ENCODE measurements at places on chromosomes 13 and 19.

GRCh38 chr19:4496304-4496703 lies 22.0 kb downstream of the PLIN4 start:
- DNase-seq = no peak

- no peak for DNase-seq
Measured at GRCh38 chr13:28826368-28826767, 6.2 kb downstream of the MTUS2 start.

- DNase-seq = no peak
Measured at GRCh38 chr19:1857648-1858326, 5.6 kb downstream of the KLF16 start.

DNA sequence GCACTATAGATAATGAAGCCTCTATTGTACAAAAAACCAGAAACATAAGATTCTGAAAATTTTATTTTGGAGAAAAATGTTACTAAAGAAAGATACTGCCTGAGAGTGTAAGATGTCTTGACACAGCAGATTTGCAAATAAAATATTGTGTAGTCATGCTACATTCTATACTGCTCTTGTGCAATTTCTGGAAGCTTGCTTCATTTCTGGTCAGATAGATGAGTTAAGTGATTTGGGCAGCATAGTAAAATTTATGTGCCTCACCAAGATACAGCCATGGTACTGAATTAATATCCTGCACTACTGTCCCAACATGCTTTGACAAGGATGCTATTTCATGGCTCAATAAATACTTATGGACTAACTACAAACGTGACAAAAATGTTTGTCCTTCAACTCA lies 55.1 kb upstream of the STARD13 start:
- no peak for DNase-seq

GRCh38 chr13:93750676-93751075 lies 524.1 kb downstream of the GPC6 start:
- no peak for DNase-seq

- DNase-seq = no peak
Measured at GRCh38 chr13:63455938-63456337, 2040.3 kb upstream of the PCDH20 start.

GRCh38 chr13:75881109-75881775 lies 245.1 kb downstream of the LMO7 start:
- no peak for DNase-seq

- DNase-seq = no peak
Measured at GRCh38 chr13:24083722-24084421, 76.6 kb upstream of the SPATA13 start.

DNA sequence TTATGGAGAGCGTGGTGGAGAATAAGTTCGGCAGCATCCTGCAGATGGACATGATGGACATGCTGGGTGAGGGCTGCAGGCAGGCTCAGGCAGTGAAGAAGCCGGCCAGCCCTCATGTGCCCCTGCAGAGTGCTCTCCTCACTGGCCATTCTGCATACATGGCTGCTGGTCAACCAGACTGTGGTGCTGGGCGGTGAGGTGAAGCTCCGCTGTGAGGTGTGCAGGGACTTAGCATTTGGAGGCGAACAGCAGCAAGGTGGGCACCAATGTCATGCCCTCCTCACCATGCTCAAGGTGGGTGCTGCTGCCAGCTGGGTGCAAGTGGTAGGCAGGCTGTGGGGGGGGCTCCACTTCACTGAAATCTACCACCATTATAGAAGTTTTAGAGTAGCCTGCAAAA lies 5.7 kb upstream of the ZNF492 start:
- DNase-seq = no peak

DNA sequence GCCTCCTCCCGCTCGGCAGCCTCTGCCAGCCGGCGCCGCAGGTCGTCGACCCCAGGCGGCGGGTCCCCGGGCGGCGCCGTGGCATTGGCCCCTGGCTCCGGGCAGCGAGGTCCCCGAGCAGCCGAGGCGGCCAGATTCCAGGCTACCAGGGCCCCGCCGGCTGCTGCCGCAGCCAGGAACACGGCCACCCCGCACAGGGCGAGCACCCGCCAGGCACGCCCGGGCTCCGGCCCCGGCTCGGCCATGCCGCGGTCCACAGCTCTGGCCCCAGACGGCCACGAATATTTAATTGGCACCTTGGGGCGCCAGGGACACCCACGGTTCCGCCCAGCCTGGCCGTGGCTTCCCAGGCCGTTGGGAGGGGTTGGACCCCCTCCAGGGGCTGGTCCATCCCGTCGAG lies at the start of gene CCDC194:
Gene CCDC194 (minus strand): TSS at position 283 of the 400 bp plus-strand sequence. CDS start 38 bp downstream, at position 245.
- no peak for DNase-seq

DNA sequence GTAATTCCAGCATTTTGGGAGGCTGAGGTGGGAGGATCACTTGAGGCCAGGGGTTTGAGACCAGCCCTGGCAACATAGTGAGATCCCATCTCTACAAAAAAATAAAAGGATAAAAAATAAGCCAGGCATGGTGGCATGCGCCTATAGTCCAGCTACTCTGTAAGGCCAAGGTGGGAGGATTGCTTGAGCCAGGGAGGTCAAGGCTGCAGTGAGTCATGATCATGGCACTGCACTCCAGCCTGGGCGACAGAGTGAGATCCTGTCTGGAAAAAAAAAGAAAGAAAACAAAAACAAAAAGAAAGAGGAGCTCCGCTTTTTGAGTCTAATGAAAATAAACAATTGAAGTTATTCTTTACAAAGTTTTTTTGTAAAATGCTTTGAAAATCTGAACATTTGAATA lies 326.2 kb downstream of the GPC5 start:
- no peak for DNase-seq

DNA sequence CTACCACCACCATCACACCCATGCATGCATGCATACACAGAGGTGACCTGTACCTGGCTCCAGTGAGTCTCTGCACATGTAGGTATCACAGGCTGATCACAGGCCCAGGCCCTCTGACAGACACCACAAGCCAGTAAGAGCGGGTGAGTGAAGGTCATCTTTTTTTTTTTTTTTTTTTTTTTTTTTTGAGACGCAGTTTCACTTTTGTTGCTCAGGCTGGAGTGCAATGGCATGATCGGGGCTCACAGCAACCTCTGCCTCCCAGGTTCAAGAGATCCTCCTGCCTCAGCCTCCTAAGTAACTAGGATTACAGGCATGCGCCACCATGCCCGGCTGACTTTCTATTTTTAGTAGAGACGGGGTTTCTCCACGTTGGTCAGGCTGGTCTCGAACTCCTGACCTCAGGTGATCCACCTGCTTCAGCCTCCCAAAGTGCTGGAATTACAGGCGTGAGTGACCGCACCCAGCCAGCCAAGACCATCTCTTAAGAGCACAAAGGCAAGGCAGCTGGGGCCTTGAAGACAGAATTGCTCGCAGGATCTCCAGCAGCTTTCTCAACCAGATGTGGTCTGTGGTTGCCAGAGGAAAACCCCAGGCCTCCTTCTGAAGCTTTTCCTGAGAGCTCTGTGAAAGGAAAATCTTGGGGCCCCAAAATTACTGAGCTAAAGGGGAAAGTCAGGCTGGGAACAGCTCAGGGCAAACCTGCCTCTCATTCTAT lies 3.2 kb upstream of the NKG7 start:
- DNase-seq = peak; percentile 44

DNA sequence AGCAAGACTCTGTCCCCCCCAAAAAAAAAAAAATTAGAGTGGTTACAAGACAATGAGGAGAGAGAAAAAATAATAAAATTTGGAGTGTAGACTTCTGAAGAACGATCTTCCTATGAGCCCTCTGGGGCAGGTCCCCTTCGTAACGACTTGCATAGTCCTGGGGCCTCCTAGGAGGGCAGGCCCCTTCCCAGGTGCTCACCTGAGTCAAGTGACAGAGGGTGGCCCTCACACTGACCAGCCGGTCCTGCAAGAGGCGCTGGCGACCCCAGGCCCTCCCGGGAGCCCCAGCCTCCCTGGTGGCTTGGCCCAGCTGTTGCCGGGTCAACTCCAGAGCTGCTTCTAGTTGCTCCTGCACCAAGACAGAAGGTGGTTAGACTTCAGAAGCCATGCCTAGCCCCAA lies 14.9 kb downstream of the PLEKHA4 start:
- no peak for DNase-seq

GRCh38 chr19:19053508-19054314 lies 10.1 kb upstream of the SLC25A42 start:
- peak; percentile 86 for DNase-seq

DNA sequence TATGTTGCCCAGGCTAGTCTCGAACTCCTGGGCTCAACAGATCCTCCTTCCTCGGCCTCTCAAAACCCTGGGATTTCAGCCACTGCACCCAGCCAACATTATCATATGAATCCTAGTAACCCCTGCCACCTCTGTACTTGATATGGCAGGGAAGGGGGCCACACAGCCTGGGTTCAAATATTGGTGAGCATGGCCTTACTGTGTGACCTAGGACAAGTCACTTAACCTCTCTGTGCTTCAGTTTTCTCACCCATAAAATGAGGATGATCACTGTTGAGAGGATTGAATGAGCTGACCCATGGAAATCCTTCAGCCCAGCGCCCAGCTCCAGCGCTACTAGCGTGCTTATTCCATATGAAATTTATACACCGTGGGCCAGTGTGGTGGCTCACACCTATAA lies 3.6 kb upstream of the COMP start:
- no peak for DNase-seq

DNA sequence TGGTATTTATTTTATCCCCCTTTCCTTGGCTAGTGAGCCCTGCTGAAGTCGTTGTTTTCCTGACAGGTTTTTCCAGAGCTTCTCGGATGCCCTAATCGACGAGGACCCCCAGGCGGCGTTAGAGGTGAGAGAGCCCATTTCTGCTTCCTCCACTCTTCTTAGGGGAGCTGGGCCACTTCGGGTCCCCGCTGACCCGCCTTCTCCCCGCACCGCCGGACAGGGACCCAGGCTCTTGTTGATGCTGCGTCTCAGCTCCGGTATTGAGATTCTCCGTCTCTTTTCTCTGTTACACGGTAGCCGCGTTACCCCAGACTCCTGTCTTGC lies 306 bp downstream of the SUGT1 start:
- no peak for DNase-seq

DNA sequence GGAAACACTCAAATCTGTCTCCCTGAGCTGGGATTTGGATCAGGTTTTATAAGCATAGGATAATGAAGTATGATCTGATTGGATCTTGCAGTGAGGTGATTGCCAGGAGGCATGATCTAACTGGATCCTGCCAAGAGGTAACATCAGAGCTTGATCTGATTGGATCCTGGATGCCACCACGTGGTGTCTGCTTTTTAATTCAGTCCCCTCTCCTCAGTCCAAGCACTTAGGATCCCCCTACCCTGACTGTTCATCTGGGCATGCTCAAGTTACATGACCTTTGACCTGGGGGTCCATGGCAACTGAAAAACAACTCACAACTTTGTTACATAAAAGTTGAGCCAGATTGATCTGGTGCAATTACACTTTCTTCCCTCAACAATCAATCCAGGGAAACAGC lies 47.5 kb upstream of the LSM14A start:
- no peak for DNase-seq

GRCh38 chr19:55344444-55344843 lies 4.8 kb downstream of the KMT5C start:
- DNase-seq = no peak

GRCh38 chr13:103067751-103068555 lies 1.7 kb upstream of the SLC10A2 start:
- no peak for DNase-seq

DNA sequence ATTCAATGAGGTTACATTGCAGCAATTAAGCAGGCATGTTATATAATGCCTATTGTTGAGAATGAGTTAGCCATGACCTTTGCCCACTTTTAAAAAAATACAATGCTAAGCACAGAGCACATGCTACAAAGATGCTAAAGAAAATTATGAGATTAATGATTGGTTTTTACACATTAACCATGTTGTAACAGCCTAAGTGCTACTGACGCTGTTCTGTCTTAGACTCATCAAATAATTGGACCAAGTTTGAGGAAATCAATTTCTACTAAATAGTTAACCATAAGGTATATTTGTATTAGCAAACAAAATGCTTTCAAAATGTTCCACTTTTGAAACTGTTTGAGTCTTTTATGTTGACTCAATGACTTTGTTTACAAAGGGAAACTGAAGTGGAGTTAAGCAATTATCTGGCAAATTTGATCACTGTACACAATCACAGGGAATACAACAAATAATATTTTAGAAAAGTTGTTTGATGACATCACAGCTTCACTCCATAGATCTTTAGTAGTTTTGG lies 14.3 kb downstream of the MIR17HG start:
- DNase-seq = no peak

DNA sequence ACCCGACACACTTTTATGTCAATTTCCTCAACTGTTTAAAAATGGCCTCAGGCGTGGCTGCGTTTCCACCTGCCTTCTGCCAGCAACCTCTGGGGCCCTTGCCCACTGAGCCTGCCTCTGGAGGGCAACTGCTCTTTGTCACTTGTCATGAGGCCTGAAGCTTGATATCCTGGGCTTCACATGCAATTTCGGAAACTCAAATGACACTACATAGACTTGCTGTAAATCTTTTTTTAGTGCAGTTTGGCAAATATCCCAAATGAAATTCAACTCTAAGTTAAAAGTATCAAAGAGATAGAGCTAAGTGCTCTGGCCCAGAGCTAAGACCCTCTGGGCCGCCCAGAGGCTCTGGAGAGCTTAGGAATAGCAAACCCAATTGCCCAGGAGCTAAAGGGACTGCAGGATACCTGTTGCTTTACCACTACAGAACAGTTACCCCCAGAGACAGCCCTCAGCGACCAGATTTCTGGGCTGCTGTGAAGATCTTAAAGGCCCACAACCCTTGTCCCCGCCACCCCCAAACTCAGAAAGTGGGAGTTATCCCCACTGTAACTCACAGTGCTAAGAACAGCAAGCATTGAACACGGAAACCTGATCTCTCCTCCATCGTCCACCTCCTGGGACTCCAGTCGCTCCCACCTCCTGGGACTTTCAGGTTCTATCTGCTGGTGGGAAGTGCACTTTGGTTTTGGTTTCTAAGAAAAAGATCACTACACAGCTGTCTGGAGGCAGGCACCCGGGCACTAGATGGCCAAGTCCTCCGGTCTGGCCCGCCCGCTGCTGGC lies 19.4 kb downstream of the GJA3 start:
- DNase-seq = no peak

GRCh38 chr19:48674921-48675824 lies 2.4 kb upstream of the NTN5 start:
- peak; percentile 91 for DNase-seq

- no peak for DNase-seq
Measured at GRCh38 chr13:113168211-113168610, 9.8 kb downstream of the PROZ start.

DNA sequence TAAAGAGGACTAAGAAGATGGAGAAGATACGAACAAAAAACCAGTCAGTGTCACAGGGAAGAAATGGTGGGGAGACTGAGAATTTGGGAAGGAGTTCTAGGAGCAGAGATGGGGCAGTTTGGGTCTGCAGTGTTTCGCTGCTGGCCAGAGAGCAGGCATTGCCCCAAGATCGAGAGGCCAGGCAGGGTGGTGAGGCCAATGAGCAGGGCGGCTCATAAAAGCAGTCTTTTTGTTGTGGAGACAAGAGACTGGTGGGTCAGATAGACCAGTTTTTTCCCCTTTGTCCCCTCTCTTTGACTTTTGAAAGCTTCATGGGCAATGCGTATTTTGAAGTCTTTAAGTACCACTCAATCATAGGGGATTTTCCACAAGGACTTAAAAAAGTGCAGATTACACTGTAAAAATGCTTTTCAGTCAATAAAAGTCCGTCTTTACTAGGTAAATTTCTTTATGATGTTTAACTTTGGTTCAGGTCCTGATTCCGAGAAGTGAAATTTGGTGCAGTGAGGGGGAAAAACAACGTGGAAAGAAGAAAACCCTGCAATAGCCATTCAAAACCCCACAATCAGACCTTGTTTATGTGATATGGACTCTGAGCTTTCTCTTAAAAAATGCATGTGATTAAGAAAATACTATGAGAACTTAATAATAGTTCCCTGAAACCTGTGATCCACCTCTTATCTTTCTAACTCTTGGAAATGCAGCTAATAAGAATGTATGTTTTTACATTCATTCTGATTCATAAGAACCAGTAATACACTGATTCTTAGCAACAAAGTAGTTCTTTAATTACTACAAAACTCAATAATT lies 338.9 kb downstream of the KLF5 start:
- no peak for DNase-seq
